ENCODE measurements at places on chromosomes 12 and 14.

DNA sequence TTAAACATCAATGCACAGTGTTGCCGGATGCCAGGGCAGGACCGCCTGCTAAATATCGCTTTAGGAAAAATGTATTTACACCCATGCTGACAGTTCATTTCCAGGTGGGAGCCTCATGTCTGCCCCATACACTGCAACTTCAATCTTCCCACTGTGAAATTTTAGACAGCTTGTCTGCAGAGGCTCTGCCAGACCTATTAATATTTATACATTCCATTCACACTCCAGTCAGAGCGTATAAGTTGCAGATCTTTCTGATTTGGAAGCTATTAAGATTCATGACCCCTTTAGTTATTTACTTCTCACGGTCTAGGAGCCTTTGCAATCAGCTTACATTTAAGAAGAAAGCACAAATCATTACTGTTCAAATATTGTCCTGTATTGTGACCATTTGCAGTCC lies 357.4 kb downstream of the ATP23 start:
- DNase-seq: no peak

GRCh38 chr12:98909746-98910145 lies 264.7 kb downstream of the APAF1 start:
- DNase-seq: no peak

GRCh38 chr12:19926266-19926665 lies 442.1 kb upstream of the PDE3A start:
- DNase-seq: no peak

- DNase-seq: no peak
Observed at GRCh38 chr12:94813314-94813713, 163.0 kb upstream of the TMCC3 start.

DNA sequence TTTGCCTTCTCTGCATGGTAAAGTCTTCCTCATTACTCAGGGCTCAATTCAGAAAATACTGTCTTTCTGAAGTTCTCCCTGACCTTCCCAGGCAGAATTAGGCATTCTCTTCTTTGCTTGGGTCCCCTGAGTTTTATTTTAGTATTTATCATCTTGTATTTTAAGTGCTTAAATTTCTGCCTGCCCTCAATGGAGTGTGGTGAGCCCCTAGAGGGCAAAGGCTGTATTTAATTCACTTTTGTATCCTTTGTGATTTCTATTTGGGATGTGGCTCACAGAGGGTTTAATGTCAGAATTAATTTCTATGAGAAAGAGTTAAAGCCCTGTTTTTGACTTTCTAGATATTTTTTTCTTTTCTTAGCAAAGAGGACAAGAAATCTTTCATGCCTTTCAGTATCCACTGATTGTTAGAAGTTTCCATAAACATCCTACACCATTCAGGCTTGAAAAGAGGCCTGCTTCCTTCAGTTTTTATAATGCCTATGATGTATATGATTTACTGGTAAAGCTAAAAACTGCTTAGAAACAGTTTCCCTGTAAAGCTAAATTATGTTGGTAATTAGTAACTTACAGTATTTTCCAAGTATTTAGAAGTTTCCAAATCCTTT lies 55.6 kb upstream of the PTPRB start:
- DNase-seq: no peak

DNA sequence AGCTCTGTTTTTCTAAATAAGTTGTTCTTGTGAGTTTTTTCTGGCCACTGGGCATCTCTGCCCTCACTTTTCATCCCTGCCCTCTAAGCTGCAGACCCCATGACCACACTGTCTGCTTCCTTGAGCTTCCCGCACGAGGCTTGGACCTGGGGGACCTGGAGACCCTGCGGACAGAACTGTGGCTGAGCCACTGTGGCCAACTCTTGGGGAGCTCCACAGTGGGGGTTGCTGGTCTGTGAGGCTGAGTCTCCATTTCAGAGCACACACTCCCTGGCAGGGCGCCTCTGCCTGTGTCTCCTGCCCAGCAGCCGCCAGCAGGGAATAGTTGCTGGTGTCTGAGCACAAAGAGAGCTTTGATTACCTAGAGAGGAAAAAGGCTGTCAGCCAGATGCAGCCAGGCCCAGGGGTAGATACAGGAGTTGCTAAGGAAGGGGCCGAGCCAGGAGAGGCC lies 13.1 kb upstream of the RIN3 start:
- DNase-seq: no peak

- no peak for DNase-seq
Observed at GRCh38 chr12:88122666-88123065, 19.2 kb downstream of the CEP290 start.

DNA sequence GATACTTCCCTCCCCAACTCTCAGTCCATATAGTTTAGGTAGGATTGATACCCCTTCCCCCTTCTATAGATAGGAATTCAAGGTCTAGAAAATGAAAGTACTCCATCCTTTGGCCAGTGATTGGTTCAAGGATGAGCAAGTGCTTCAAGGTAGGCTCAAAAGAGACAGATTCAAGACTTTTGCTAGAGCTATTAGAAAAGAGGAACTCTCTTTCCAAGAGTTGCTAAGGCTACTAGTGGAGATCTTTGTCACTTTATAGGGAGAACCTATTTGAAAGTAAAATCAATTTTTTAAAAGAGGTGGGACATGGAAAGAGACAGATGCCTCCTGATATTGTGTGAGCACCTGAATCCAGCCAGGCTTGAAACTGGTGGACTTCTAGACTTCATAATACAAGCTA lies 17.5 kb downstream of the POLE2 start:
- no peak for DNase-seq

DNA sequence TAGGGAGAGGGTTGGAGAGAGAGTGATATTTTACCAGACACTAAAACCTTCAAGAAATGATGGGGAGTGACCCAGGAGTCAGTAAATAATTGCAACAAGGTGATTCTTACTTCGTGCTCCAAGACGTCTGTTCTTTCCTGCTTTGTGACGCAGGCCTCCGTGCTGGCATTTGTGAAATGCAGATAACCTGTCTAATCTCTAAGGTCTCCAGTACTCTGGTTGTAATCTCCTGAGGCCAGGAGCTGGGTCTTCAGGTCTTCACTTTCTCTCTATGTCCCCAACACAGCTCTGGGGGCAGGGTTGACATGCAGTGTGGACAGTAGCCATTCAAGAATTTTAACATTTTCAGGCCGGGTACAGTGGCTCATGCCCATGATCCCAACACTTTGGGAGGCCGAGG lies 53.1 kb downstream of the CD9 start:
- DNase-seq: no peak

DNA sequence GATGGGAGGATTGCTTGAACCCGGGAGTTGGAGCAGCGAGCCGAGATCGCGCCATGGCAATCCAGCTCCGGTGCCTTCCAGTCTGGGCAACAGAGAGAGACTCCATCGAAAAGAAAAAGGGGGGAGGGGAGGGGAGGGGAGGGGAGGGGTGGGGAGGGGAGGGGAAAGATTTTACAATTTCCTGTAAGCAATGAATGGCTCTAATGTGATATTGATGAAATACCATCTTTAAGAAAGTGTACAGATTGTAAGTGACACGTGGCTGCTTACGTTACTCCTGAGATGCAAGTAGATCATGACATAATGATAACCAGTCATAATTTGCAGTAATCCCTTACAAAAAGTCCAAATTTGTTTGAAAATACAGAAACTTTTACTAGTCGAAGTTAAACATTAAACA lies 1.4 kb downstream of the SLC25A21 start:
- no peak for DNase-seq

DNA sequence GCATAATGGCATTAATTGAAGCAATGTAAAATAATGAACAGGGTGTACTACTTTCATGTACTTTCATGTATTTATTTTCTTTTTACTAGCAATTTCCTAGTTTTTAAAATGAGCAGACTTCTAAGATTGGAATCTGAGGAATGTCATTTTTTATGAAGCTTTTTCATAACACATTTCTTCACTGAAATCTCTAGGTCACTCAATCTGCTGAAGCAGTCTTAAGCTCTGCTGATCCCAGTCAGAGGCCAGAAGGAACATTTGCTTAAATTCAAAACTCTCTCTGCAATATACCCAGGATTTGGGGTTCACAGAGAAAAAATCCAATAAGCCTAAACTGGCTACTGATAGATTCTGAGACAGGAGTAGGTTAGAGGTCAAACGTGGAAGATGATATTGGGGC lies 73.6 kb upstream of the CNTN1 start:
- no peak for DNase-seq

GRCh38 chr14:50342221-50343078 lies 30.3 kb downstream of the DMAC2L start:
- no peak for DNase-seq

DNA sequence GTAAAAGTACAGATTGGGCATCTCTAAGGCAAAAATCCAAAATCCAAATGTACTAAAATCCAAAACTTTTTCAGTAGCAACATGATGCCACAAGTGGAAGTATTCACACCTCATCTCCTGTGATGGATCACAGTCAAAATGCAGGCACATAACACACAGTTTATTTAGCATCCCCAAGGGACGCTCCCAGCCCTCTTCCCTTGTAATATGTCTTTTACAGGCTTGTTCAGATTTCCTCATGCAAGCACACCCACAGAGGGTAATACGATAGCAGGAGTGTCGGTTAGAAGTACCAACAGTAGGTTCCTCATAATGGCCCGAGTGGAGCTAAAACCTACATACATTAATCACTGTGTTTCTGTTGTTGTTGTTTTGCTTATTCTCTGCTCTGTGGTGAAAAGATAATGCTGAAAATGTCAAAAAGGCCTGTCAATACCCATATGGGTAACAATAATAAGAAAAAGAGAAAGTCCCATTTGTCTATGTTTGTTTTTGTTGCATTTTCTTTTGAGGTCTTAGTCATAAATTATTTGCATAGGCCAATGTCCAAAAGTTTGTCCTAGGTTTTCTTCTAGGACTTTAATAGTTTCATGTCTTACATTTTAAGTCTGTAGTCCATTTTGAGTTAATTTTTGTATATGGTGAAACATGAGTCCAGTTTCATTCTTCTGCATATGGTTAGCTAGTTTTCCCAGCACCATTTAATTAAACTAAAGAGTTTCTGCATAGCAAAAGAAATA lies 133.1 kb downstream of the LRIG3 start:
- DNase-seq: no peak

DNA sequence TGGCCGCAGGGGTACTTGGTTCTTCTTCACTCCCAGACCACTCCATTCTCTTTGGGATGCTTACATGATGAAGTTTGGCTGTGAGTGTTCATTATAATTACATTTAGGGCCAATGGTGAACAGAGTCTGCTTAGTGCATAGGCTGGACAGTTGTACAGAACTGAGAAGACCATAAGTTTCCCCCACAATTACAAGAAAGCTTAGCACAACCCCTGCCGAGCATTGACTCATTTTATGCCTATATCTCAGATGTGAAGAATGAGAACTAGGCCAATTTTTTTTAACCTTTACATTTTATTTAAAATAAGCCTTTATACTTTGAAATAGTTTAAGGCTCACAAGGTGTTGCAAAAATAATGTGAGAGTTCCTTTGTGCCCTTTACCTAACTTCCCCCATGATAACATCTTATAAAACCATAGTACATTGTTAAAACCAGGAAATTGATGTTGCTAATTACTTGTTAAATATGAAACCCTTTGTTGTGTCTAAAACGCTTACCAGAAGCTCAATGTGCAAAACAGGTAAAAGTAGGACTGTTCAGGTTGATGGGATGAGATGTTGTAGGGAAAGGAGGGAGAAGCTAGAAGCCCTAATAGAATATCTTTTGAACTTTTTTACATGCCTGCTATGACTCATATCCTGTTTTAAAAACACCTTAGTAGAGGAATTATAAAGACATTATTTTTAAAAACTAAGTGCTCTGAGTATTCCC lies 47.2 kb downstream of the ALDH1L2 start:
- DNase-seq: no peak

DNA sequence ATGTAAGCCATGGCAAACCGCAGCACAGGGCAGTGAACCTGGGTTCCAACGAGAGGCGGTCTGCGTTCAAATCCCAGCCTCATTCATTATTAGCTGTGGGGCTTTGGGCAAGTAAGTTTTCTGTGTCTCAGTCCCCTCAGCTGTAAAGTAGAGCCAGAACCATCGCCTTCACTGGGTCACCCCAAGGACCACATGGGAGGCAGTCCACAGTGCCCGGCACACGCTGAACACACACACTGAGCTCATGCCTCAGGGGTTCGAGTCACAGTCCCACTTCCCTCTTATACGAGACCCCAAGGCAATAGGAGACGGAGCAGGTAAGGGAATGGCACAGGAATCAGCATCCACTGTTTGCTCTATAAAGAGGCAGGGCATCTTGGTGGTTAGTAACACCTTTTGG lies 19.1 kb downstream of the LRTM2 start:
- no peak for DNase-seq

DNA sequence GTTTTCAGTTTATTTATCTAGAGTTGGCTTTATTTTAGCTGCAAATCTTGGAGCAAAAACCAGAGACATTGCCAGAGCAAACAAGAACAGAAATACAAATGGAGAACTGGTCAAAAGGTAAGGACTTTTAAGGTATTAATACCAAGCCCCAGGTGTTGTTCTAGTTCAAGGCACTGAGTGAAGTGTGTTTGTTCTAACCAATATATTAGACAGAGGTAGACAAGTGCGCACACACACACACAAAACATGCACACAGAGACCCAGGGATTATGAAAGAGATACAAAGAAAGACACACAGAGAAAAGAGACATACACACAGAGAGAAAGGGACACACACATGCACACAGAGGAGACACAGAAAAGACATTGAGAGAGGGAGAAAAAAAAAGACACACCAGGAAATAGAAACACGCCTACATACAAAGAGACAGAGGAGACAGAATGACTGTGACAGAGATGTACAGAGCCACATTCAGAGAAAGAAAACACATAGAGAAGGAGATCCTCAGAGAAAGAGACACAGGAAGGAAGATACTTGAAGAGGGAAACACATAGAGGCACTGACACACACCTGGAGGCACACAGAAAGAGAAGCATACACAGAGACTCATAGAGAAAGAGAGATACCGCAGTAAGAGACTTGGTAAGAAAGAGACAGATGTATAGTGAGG lies 50.2 kb downstream of the MIPOL1 start:
- no peak for DNase-seq

- DNase-seq: no peak
Observed at GRCh38 chr14:22407033-22407432, 182.0 kb downstream of the DAD1 start.

DNA sequence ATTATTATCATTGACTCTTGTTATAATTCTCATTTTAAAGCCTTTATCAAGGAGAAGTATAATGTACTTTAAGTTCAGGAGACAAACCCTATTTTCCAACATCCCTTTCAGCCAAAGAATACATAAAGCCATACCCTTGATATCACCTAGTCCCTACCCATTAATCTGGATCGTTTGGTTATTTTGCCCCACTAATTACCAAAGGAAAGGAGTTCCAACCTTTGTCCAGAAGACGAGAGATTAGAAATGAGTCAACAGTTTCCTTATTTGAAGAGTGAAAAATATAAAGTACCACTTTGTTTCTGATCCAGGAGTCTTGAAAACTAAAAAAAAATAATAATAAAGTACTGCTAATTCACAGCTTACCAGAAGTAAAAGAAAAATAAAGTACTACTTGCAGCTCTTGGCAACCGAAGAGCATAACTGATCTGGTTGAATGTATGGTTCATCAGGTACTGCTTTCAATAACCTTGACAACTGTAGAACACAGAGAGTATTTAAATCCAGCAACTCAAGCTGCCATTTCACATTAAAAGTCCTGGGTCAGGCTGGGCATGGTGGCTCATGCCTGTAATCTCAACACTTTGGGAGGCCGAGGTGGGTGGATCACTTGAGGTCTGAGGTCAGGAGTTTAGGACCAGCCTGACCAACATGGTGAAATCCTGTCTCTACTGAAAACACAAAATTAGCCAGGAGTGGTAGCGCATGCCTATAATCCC lies 33.7 kb downstream of the LIMA1 start:
- DNase-seq: no peak

GRCh38 chr12:104546575-104546974 lies 89.8 kb downstream of the CHST11 start:
- no peak for DNase-seq

All from effector CD8-positive, alpha-beta T cell (primary cell).